Ecto neural progenitor cell (in vitro differentiated cells): ENCODE measurements at places on chromosomes 5 and 9.

DNA sequence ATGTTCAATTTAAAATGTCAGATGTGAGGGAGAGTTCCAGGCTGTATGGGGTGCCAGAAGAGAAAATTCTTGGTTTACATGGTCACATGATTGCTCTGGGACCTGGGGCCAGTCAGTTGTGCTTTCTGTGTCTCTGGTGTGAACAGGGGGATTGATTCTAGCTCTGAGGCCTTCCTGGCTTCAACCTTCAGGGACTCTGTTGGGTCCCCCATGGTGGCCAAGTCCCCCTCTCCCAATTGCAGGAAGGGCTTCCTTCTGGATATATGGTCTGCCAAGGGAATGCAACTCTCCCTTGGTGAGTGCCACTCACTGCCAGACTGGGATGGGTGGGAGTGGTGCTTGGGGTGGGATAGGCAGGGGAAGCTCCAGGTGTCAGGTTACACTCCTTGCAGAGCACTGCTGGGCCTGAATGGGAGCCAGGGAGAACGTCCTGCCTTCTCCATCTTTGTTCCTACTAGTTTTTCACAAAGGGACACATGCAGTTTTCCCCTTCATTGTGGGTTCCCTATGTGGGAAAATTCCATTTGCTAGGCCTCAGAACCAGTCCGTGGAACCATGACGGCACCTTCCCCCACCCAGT, 153.2 kb downstream of the MELK start:
- no peak for DNase-seq

- DNase-seq = no peak
These were observed 1504.9 kb upstream of the C9orf72 start for GRCh38 chr9:29078063-29078666.

- DNase-seq = no peak
These were observed 3.6 kb upstream of the NPR3 start for GRCh38 chr5:32707418-32707997.

DNA sequence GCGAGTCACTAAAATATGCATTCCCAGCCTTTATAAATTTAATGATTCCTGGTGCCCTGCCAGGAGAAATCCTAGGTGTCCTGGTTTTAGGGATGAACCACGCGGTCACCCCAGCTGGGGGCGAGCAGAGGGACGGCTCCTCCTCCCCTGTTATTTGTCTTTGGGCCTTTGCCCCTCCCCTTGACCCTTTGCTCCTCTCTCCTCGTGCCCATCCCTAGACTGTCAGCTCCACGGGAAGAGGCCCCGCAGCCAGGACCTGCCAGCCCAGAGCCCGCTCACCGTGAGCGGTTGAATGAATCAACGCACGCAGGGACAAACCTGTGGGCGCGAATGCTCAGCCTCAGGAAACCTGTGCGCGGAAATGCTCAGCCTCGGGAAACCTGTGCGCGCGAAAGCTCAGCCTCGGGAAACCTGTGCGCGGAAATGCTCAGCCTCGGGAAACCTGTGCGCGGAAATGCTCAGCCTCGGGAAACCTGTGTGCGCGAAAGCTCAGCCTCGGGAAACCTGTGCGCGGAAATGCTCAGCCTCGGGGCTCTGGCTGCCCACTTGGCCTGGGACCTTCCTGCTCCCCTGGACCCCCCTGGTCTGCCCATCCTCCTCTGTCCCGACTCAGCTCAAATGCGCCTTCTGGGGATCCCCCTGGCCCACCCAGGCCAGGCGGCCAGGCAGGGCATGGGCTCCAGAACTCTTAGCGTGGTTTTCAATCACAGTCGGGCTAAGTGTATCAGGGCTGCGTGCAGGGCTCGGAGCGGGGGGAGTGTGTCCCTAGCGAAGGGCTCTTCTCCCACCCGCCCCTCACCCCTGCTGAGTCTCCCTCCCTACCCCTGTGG, 140.5 kb upstream of the COL5A1 start:
- peak; percentile 42 for DNase-seq

DNA sequence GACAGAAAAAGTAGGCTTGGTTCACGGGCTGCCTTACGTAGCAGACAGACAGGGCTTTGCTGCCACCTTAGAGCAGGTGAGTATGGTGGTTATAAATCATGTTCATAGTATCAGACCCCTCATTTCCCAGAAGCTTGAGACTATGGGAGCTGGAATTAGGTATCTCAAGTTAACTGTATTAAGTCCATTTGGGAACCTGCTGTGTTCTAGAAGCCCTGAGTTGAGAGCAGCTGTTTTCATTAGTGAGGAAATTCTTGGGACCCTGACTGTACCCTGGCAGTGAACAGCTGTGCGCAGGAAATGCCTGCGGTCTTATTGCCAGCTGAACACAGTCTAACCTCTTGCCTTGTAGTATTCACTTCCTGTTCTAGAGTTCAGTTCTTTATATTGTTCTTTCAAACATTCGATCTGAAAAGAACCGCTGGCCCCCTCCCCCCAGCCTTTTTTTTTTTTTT, 29.8 kb downstream of the UGCG start:
- DNase-seq = no peak

- no peak for DNase-seq
These were observed 222.3 kb downstream of the ARRDC3 start for GRCh38 chr5:91160714-91161285.

- no peak for DNase-seq
These were observed 88.9 kb downstream of the LIFR start for GRCh38 chr5:38467353-38468040.

- no peak for DNase-seq
These were observed 104.4 kb downstream of the KLHL3 start for GRCh38 chr5:137631453-137631852.

- DNase-seq = no peak
These were observed 302.6 kb downstream of the DRD1 start for GRCh38 chr5:175141421-175141820.

DNA sequence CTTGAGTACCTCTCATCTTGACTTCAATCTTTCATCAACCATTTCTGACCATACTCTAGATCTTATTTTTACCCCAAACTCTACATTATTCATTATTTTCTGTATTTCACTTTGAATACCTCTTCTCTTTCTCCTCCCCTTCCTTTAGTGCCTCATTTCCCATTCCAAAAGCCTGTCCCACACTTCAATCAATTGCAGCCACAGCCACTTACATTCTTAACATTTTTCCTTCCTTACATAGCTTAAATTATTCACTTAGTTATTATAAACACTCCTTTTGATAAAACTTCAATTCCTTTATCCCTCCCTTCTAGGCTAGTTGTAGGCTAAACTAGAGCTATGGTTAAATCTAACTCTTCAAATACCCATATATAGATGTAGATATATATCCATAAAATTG, 344.0 kb downstream of the PRR16 start:
- no peak for DNase-seq
